Dermis lymphatic vessel endothelial cell (primary cell): ENCODE measurements at places on chromosomes 1 and 21. TPM values are rescaled to one million over a fixed set of nuclear protein-coding genes. Genes with fewer than 3 reads are reported as not detected.

SLC45A1 gene
- 0.95 and 0.98 TPM in 2 replicates for total RNA-seq

ST7L gene
- 12.6 and 18.2 TPM in 2 replicates for total RNA-seq

MRAP gene
- not detected in 2 replicates for total RNA-seq

CHTOP gene
- total RNA-seq = 23.4 and 30.3 TPM in 2 replicates

SAMD11 gene
- total RNA-seq = 0.17 and 0.22 TPM in 2 replicates

KANK4 gene
- total RNA-seq = not detected in 2 replicates

THEM5 gene
- total RNA-seq = 0.33 and 0.34 TPM in 2 replicates

OR2L3 gene
- total RNA-seq = not detected in 2 replicates

TFF2 gene
- total RNA-seq = not detected in 2 replicates

BARHL2 gene
- total RNA-seq = not detected in 2 replicates

ANKRD35 gene
- total RNA-seq = under 0.01 TPM in 1 of 2 replicates, not detected in the other

RGS16 gene
- 0.98 and 1.3 TPM in 2 replicates for total RNA-seq

GJA4 gene
- 19.8 and 207 TPM in 2 replicates for total RNA-seq

GCSAML gene
- 0.11 TPM in 1 of 2 replicates, not detected in the other for total RNA-seq

PROK1 gene
- not detected in 2 replicates for total RNA-seq

SELENON gene
- 23.3 and 27.6 TPM in 2 replicates for total RNA-seq

COL6A1 gene
- 14.0 and 22.4 TPM in 2 replicates for total RNA-seq

NPHS2 gene
- total RNA-seq = not detected in 2 replicates

CDA gene
- 0.43 and 0.95 TPM in 2 replicates for total RNA-seq

CLEC20A gene
- 0.17 TPM in 1 of 2 replicates, not detected in the other for total RNA-seq

MNDA gene
- not detected in 2 replicates for total RNA-seq

FMO1 gene
- total RNA-seq = not detected in 2 replicates

TNNI3K gene
- total RNA-seq = 0.09 and 0.33 TPM in 2 replicates

SYT6 gene
- total RNA-seq = not detected in 2 replicates

ZSWIM5 gene
- total RNA-seq = 7.5 and 10.1 TPM in 2 replicates

FBXO44 gene
- total RNA-seq = 7.0 and 9.5 TPM in 2 replicates

KLF17 gene
- total RNA-seq = not detected in 2 replicates

REN gene
- total RNA-seq = 0.11 TPM in 1 of 2 replicates, not detected in the other

KCNK2 gene
- total RNA-seq = 0.09 and 0.11 TPM in 2 replicates

PDC gene
- total RNA-seq = not detected in 2 replicates

RNF223 gene
- total RNA-seq = not detected in 2 replicates

SPATA21 gene
- total RNA-seq = not detected in 2 replicates

OR2T11 gene
- total RNA-seq = not detected in 2 replicates

TCHHL1 gene
- not detected in 2 replicates for total RNA-seq

CLIC6 gene
- total RNA-seq = not detected in 2 replicates

DFFA gene
- 41.4 and 45.6 TPM in 2 replicates for total RNA-seq

TRPM2 gene
- 0.22 and 0.43 TPM in 2 replicates for total RNA-seq

LMNA gene
- total RNA-seq = 254 and 363 TPM in 2 replicates

GNAT2 gene
- 0.11 and 0.17 TPM in 2 replicates for total RNA-seq

C1orf94 gene
- not detected in 2 replicates for total RNA-seq

MARK1 gene
- total RNA-seq = 1.1 and 4.1 TPM in 2 replicates

NBL1 gene
- 135 and 198 TPM in 2 replicates for total RNA-seq

ARHGEF10L gene
- total RNA-seq = 0.69 and 0.76 TPM in 2 replicates

GPR153 gene
- total RNA-seq = 1.7 and 2.4 TPM in 2 replicates

FHL3 gene
- 6.6 and 11.4 TPM in 2 replicates for total RNA-seq

MCOLN3 gene
- under 0.01 TPM in 1 of 2 replicates, not detected in the other for total RNA-seq

LCE1D gene
- not detected in 2 replicates for total RNA-seq

PLEKHG5 gene
- total RNA-seq = 17.6 and 23.9 TPM in 2 replicates

CLDN19 gene
- total RNA-seq = not detected in 2 replicates

UBL4B gene
- not detected in 2 replicates for total RNA-seq

LCE1C gene
- total RNA-seq = not detected in 2 replicates

UBXN10 gene
- under 0.01 TPM in 1 of 2 replicates, not detected in the other for total RNA-seq

SLC35D1 gene
- 3.4 and 5.4 TPM in 2 replicates for total RNA-seq

APOBEC4 gene
- not detected in 2 replicates for total RNA-seq

AKNAD1 gene
- total RNA-seq = 0.09 and 0.11 TPM in 2 replicates

VWA5B1 gene
- total RNA-seq = not detected in 2 replicates

UMODL1 gene
- total RNA-seq = not detected in 2 replicates
